ENCODE measurements at places on chromosomes 12 and 14.

DNA sequence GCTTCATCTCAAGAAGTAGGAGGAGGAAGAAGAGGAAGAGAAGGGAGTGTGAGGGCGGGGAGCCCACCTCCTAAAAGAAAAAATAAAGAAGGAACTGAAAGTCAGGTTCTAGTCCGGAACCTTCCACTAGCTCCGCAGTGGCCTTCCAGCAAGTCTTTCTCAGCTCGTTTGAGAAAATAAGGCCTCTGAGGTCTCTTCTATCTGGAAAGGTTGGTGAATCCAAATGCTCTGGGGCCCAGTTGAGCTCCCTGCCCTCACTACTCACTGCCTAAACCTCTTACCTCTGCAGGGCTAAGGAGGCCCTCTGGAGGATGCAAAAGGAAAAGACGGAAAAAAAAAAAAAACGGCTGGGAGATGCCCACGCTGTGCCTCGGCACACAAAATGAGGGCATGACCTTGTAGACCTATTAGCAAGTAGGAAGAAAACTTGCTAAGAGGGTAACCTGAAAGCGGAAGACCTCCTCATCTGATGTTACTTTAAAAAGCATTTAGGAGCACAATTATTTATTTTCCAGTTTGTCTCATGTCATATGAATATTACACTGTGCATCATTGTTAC lies 35.9 kb downstream of the FBLN5 start:
- peak; percentile 21 for DNase-seq

- DNase-seq, result no peak
These were observed 15.0 kb downstream of the ACACB start for GRCh38 chr12:109131154-109132050.

DNA sequence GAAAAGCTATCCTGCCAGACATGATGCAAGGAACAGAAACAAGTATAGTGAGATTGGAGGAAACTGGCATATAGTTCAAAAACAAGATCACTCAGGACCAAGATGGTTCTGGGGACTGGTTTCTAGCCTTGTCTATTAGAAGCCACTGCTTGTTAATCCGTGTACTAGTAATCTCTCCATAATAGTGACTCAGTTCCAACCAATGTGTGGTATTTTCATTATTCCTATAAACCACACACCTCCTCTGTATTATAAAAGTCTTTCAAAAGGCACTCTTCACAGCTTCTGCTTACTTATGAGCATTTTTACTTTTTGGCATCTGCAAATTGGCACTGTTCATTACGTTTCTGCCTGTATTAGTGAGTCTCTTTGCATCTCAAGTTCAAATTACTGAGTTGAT lies 140.3 kb downstream of the SLC6A15 start:
- no peak for DNase-seq

DNA sequence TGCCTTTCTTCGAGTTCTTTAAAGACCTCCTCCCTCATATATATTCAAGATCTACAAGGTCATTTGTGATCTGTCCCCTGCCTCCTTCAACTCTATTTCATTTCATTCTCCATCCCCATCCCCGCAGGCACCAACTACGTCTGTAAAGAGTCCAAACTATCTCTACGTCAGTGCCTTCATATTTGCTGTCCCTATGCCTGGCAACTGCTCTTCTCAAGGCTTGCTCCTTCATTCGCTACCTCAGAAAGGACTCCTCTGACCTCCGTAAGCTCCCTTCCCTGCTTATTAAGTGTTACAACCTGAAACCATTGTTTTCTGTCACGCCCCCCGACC lies 650 bp downstream of the LLPH start:
- no peak for DNase-seq

- DNase-seq, result no peak
These were observed 344.1 kb upstream of the LMO3 start for GRCh38 chr12:16949871-16950667.

- DNase-seq, result no peak
These were observed 704 bp downstream of the ATP2B1 start for GRCh38 chr12:89707703-89708564.

- DNase-seq, result no peak
These were observed 23.5 kb upstream of the PLEKHG3 start for GRCh38 chr14:64680714-64681065.

DNA sequence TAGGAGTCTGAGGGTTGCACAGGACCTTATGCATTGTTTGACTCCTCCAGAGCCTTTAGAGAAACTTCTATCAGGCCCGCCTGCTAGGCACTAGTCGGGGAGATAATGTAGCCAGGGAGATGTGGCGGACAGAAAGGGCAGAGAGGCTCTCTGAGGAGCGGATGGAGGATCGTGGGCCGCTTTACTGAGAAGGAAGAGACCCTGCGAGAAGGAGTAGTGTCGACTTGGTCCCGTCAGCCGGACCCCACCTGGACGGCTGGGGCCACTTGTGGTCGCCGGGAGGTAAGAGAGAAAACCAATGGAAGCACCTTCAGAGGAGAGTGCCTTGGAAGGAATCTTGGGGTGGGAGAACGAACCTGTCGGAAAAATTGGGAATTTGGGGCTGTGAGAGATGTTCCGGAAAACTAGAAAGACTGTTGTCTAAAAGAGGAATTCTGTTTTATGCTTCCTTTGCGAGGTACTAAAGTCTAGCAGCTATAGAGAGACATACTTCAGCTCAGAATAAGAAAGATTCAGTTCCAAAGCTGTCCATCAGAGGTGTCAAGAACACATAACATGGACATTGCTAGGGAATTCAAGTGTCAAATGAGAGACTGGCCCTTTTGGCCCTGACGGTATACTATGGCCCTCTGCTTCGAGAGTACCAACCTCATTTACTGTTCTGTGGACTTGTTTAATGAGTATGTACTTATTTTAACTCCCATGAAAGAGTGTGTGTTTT lies 660 bp upstream of the MCRS1 start:
- DNase-seq, result no peak

- DNase-seq, result no peak
These were observed 18.9 kb downstream of the DNAL1 start for GRCh38 chr14:73663548-73664212.

DNA sequence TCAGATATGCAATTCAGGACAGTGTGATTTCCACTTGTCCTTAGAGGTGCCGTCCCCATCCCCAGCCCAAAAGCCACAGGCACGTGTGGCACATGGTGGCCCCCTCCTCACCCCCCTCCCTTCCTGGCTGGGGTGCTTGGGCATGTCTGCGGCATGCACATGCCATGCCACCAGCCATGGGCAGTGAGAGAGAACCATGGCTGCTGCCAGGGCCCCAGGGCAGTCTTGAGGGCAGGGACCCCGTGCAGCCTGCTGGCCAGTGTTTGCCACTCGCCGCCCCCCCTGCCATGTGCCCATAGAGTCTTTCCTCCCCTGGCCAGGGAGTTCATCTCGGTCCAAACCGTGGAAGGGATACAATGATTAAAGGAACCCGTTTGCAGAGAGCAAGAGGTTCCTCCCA lies 41.5 kb downstream of the TNFAIP2 start:
- no peak for DNase-seq

DNA sequence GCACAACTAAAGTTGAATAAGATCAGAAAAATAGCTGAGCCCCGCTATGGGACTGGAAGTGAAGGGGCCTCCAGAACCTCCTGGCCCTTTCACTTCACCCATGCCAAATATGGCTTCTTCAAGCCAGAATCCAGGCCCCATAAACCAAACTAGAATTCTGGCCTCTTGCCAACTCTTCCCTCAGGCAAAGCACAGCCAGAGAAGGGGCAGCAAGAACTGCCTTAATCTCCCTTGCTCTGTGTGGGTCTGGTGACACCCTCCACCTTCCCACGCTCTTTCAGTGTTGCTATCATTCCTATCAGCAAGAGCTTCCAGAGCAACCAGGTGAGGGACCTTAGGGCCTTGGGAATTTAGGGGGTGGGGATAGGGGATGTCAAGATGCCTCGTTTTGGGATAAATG lies 3.1 kb upstream of the PNMA1 start:
- DNase-seq, result no peak

DNA sequence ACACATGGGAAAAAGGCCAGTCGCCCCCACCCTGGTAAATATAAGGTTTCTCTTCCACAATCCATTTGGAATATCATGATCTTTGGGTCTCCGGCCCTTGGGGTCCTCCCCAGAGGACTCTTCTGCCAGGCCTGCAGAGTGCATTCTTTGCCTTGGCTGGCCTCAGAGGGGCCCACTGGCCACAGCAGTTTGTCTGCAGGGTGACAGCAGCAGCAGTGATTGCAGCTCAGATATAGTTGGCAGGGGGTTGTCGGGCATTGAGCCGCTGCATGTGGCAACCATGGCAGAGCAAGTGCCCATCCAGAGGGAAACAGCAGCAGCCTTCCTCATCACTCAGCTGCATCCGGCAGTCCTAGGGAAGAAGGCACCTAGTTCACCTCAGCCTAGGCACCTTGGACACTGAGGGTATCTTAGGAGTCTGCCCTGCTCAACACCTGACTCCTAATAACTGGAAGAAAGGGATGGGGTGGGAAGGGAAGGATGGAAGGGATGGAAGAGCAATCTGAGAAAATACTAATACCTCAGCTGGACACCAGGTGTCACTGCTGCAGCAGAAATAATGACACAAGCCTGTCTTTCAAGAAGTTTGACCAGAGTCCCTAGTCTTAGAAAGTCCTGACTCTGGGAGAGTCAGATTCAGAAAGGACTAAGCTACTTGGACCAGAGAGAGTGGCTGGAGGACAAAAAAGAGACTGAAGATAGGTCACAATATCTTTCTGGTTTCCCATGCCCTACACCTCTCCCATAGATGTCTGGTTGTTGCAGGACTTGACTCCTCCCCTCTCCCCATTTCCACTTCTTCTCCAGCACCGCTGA lies 8.9 kb downstream of the AJUBA start:
- DNase-seq, result no peak

DNA sequence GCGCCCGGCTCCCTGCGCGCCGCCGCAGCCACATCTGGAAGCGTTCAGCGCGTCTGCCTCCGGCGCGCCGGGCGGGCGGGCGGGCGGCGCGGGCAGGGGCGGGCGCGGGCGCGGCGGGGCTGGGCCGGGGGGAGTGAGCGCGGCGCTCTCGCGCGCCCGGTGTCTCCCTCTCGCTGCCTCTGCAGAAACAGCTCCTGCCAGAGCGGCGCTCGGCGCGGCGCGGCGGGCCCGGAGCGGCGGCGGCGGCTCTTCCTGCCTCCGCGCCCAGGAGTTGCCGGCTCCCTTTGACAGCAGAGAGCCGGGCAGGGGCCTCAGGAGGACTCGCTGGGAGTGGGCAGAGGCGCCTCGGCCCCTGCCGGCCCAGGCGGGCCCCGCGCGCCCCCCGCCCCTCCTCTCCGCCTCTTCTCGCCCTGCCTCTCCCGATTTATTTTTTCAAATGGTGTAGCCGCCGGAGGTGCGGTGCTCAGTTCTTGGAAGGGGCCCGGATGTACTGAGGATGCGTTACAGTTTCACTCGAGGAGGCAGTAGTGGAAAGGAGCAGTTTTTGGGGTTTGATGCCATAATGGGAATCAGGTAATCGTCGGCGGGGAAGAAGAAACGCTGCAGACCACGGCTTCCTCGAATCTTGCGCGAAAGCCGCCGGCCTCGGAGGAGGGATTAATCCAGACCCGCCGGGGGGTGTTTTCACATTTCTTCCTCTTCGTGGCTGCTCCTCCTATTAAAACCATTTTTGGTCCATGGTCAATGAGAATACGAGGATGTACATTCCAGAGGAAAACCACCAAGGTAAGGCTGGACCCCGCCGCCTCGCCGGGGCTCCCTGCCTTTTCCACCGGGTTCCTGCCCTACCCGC lies at the start of gene CACNA1C:
Gene CACNA1C, plus strand, starts transcription at position 162 of the 853 bp plus-strand sequence. Its CDS starts 576 bp downstream, at position 738.
- no peak for DNase-seq

GRCh38 chr12:77049767-77050353 lies 15.5 kb downstream of the E2F7 start:
- DNase-seq, result peak; percentile 62

- no peak for DNase-seq
These were observed 21.4 kb upstream of the TMEM106C start for GRCh38 chr12:47941871-47942613.

DNA sequence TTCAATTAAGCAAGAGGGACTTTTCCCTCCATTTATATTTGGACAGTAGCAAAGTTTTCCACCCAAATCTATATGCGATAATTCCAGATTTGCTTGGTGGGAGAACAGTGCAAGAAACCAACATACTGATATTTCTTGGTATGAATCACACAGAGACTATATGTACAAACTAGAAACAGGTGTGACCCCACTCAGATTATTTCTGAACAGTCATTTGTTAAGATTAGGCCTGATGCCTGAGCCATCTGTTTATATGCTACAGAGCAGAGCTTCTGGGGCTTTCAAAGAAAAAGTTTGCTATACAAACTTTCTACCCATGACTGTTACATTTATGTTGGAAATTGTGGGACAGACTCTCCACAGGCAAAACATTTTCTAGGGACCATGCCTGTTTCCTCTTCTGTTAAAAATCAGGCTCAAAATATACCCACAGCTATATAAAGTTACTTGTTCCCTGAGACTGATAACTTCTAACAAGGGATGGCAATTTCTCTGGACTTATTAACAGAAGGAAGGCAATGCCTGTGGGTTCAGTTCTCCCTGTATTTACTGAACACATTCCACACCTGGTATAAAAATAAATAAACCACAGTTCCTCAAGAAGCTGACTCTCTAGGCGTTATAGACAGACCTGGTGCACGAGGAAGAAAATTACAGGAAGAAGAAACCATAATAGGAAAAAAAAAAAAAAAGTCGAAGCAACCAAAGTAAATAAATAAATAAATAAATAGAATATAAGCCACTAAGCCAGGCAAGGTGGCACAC lies 8.0 kb downstream of the PTPN21 start:
- no peak for DNase-seq

DNA sequence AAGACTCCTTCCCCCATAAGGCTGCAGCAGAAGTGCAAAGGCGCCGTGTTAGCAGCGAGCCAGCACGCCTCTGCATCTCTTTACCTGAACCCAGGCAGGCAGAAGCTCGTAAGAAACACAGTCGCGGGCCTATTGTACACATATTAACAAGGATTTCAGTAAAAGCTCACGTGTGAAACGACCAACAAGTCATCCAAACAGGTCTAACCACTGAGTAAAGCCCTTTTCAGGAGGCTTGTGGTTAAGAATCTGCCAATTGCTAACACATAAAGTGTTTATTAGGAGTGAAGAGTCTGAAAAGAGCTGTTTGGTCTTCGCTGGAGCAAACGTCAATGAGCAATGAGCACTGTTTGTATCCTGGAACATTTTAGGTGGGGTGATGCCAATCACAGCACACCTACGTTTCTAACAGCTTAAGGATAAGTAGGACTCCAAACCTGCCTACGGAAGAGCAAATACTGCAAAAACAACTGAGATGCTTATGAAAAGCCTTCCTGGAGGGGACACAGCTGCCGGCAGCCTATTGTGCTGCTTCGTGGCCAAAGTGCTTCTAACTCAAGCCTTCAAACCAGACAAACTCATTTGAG lies 43.1 kb downstream of the PRKAB1 start:
- DNase-seq, result no peak

Measured in NCI-H1048 (cell line).